NCI-H226 (cell line): ENCODE measurements at places on chromosomes 12 and 14.

- DNase-seq, result no peak
Measured at GRCh38 chr14:61876362-61877034, 114.3 kb downstream of the SNAPC1 start.

DNA sequence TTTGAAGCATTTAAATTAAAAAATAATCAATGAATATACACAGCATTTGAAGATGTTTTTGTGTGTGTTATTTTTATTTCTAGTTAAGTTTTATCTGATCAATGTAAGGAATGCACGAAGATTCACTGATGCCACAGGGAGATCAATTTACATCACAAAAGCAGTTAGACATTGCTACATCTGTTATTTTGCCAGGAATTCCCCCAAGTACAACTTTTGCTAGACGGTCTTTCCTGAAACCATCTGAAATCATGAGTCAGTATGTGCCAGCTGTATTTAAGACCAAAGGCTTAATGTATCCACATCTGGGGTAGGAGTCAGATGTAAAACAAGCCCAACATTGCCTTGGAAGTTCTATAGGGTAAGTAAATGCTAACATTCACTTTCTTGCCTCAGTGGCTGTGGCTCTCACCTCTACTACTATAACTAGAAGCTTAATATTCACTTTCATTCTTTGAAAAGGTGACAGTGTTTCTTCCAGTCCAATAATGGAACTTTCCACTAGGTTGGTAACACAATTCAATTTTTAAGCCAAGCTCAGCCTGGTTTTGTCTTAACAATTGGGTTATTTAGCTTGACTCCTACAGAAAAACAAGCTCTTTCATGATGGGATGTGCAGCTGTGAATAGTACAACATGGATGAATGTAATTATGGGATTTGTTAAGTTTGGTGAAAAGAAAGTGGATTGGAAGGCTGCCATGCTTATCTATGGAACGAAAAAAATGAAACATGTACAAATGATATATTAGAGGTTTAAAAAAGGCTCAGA, 385.4 kb upstream of the TMEM132C start:
- DNase-seq, result no peak

GRCh38 chr12:54258201-54258681, 21.7 kb downstream of the CBX5 start:
- peak; percentile 46 for DNase-seq

DNA sequence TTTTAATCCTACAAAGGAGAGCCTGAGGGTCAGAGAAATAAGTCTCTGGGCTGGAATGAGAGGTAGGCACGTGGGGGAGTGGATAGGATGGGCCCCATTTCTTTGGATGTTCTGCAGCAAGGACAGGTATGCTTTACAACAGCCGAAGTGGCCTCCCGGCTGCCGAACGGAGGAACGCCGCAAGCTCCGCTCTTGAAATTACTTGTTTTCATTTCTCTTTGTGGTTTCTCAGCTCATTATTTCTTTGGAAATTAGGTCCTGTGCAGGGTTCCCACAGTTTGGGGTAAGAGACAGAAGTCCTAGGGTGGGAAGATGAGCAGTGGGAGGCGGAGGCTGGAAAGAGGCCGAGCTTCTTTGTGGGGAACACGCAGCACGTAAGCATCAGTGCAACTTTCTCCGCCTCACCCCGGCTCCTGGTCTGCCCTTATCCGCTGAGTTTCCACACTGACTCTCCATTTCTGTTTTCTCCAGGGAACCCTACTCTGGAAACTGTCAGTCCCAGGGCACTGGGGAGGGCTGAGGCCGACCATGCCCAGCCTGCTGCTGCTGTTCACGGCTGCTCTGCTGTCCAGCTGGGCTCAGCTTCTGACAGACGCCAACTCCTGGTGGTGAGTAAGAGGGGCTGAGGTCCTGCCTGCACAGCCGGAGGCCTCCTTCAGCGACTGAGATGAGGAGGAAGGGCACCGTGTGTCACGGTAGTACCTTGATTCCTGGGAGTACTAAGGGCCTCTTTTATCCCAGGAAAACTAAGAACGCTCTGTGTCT, 2.0 kb downstream of the WNT5B start:
- no peak for DNase-seq

GRCh38 chr12:60335745-60336144, 739.9 kb downstream of the SLC16A7 start:
- peak; percentile 87 for DNase-seq

GRCh38 chr12:57226588-57227314, 2.8 kb upstream of the SHMT2 start:
- no peak for DNase-seq
